ENCODE measurements at places on chromosomes 1 and 21. TPM values are rescaled to one million over a fixed set of nuclear protein-coding genes. Genes with fewer than 3 reads are reported as not detected.

GRCh38 chr1:245209658-245210435 lies 55.1 kb downstream of the KIF26B start:
- H3K27ac ChIP-seq, result no peak overlapping the region
- no peak overlapping the region for H3K4me3 ChIP-seq
- no peaks in the 10 kb centered on the region for H3K36me3 ChIP-seq
- no peak for DNase-seq
- H3K4me1 ChIP-seq, result no peaks in the 10 kb centered on the region
- no peaks in the 10 kb centered on the region for H3K27me3 ChIP-seq

- no peak overlapping the region for H3K27ac ChIP-seq
- DNase-seq, result no peak
- H3K4me3 ChIP-seq, result no peak overlapping the region
- H3K4me1 ChIP-seq, result no peaks in the 10 kb centered on the region
- no peaks in the 10 kb centered on the region for H3K27me3 ChIP-seq
Observed at GRCh38 chr1:30319765-30320580, 403.4 kb downstream of the MATN1 start.

DNA sequence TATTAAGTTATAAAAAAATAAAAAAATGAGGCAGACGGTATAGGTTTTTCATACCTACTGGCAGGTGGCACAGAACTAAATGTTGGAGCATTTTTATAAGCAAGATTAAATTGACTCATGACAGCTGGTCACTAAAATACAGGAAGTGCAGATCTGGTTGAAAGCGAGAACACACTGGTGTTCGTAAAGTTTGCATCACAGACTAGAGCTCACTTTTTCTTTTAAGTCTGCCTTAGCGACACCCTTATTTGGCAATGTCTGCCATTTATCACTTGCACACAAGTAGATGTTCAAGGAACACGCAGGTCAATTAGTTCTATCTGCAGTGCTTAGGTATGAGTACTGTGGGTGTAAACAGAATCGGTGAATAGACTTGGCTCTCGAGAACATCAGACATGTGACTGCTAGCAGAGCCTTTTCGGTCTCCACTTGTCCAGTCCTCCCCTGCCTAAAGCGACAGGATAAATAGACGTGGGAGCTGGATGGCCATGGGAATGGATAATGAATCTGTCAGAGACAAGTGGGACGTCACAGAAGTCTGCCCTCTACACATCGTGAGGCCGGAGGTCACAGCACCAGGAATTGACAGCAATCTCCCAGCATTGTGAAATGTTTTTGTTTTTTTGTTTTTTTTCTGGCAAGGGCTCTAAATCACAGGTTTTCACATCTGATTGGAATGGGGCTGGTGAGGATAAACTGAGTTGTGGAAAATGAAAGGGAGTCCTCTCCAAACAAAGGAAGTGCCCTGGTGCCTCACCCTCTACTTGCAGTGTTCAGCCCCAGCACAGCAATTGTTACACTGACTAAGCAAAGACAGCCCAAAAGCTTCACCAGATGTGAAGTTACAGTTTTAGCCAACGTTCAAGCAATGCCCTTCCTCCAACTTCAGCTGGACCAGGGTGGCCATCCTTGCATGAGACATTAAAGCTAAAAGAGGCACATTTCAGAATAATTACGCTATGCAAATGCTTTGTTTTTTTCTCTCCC lies 248.9 kb downstream of the NTNG1 start:
- no peak for DNase-seq
- H3K27me3 ChIP-seq, result no peaks in the 10 kb centered on the region
- H3K4me3 ChIP-seq, result no peak overlapping the region
- no peak overlapping the region for H3K27ac ChIP-seq

The C1orf94 gene
- total RNA-seq, result not detected

GRCh38 chr1:95140791-95141190 lies 23.6 kb downstream of the TLCD4 start:
- DNase-seq, result no peak
- no peaks in the 10 kb centered on the region for H3K4me1 ChIP-seq
- H3K27ac ChIP-seq, result no peak overlapping the region
- H3K4me3 ChIP-seq, result no peak overlapping the region
- no peaks in the 10 kb centered on the region for H3K36me3 ChIP-seq

DNA sequence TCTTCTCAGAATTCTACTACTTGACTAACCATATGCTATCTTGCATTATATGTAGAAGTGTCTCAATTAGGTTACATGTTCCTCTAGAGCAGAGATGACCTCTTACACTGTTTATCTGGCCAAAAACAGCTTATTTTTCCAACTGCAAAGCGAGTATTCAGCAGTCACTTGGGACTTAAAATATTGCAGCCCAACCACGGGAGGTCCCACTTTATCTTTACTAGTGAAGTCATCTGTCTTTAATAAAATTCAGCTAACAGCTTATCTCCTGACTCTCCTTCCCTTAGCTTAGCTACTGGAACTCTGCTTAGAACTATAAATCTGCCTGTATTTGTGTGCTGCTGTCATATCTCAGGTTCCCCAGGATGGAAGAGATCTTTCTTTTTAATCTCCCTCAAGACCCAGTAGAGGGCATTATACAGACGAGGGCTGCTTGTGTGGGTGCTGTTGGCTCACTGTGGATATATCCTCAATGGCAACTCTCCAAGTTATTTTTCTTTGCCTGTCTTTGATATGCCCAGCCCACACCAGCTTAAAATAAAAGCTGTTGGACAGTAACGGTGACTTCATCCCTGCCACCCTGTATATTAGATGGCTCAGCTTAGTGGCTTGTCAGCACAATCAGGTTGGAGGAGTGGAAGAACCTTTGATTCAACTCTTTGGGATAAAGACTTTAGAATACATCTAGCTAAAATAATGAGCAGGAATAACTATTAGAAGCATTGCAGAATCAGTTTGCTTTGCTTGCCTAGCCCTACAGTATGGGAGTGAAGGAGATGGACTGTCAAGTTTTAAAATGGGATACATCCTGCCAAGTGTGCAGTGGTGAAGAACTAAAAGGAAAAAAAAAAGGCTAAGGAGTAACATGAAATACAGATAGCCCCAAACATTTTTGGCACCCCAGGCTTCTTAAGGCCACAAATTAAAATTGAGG lies 9.6 kb downstream of the ENSA start:
- H3K36me3 ChIP-seq, result peaks cover 3% of the 10 kb centered on the region
- no peak for DNase-seq
- H3K4me1 ChIP-seq, result peaks cover 15% of the 10 kb centered on the region
- H3K4me3 ChIP-seq, result no peak overlapping the region
- peak overlapping the region; percentile 50 for H3K27ac ChIP-seq
- no peaks in the 10 kb centered on the region for H3K27me3 ChIP-seq

The AVPR1B gene
- 0.13 TPM for total RNA-seq

DNA sequence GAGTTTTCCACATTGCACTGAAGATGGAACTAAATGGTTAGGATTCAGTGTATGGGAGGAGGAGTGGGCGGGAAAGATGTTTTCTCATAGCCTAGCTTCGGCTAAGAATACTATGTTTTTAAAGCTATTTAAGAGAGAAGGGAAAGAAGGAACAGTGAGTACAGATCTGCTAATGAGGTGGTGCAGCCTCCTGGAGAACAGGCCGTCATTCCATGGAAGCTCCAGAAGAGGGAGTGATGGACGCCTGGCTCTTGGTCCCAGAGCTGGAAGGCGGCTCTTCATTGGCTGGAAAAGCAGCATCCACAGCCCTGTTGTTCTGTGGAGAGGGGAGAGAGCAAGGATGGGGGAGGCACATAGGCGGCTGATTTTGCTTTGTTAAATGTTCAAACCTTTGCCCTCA lies 6.9 kb downstream of the CAMK1G start:
- no peak overlapping the region for H3K4me3 ChIP-seq
- no peak for DNase-seq
- no peaks in the 10 kb centered on the region for H3K4me1 ChIP-seq

DNA sequence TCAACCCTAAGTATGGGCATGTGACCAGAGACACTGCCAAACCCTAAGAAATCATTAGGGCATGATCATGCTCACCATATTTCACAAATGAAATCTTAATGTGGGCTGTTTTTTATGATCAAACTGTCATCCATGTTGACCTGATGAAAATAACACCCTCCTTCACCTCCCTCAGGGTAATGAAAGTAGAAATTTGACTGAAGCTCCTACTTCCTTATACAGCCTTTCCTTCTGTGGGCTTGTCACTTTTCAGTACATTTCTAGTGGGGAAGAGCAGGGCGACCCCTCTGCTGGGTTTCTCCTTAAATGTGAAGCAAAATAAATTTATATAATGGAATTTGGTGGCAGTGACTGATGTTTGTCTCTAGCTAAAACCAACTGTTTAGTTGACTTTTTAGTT lies 25.9 kb downstream of the IVNS1ABP start:
- H3K4me3 ChIP-seq, result no peak overlapping the region
- no peaks in the 10 kb centered on the region for H3K27me3 ChIP-seq
- H3K27ac ChIP-seq, result no peak overlapping the region

The PEAR1 gene
- 3.5 TPM for total RNA-seq

The TP73 gene
- total RNA-seq, result 0.42 TPM

DNA sequence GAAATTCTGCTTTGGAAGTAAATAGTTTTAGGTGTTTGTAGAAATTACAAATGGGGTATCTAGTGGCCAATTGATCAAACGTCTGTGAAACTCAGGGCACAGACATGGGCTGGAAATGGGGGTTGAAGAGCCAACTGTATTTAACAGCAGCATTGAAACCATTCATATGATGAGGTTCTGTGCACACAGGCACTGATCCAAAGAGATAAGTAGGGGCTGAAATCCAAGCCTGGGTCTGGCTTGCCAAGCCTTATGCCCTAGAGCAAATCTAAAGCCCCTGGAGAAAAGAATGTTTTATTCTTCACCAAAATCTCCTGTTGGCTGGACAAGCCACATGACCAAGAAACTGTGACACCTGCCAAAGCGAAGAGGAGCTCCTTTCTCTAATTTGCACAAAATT lies 67.6 kb upstream of the ST6GALNAC5 start:
- H3K4me1 ChIP-seq, result no peaks in the 10 kb centered on the region
- no peaks in the 10 kb centered on the region for H3K27me3 ChIP-seq
- H3K36me3 ChIP-seq, result no peaks in the 10 kb centered on the region

- peak overlapping the region; percentile 98 for H3K27ac ChIP-seq
- peak overlapping the region; percentile 77 for H3K4me3 ChIP-seq
- no peaks in the 10 kb centered on the region for H3K27me3 ChIP-seq
- DNase-seq, result no peak
Observed at GRCh38 chr1:183636334-183636682, 725 bp upstream of the ARPC5 start.

The AMY1B gene
- not detected for total RNA-seq

GRCh38 chr1:60540141-60540540 lies 466.6 kb upstream of the C1orf87 start:
- DNase-seq, result no peak
- no peaks in the 10 kb centered on the region for H3K4me1 ChIP-seq
- no peak overlapping the region for H3K4me3 ChIP-seq
- H3K36me3 ChIP-seq, result no peaks in the 10 kb centered on the region

DNA sequence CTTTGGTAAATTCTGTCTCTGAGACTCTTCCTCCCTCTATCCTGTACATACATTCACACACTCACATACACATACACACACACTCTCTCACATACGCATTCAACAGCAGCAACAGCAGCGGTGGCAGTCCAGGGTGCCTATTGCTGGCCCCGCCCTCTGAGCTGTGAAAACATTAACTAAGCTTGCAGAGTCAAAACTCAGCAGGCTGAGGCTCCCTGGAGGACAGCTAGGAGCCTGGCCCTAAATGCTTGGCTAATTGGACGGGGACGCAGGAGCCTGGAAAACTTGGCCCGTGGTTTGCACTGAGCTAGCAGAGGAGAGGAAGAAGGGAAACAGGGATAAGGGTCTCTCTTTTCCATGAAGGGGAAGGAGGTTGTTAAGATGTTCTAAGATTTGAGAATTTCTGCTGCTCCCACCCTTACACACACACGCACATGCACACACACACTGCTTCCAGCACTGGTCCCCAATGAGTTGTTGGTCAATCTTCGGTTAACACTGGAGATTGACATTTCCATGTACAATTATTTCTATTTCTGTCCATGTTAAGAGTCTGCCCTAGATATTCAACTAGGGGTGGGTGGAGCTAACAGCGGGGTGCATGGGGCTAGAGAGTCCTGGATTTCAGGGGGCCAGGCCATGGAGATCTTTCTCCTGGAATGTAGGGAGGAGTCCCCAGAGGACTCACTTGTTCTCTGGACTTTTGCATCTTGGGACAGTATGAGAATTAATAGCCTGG lies 94.2 kb downstream of the PLXNA2 start:
- DNase-seq, result peak; percentile 80
- no peak overlapping the region for H3K4me3 ChIP-seq
- no peaks in the 10 kb centered on the region for H3K36me3 ChIP-seq
- H3K4me1 ChIP-seq, result peaks cover 12% of the 10 kb centered on the region
- peak overlapping the region; percentile 52 for H3K27ac ChIP-seq

DNA sequence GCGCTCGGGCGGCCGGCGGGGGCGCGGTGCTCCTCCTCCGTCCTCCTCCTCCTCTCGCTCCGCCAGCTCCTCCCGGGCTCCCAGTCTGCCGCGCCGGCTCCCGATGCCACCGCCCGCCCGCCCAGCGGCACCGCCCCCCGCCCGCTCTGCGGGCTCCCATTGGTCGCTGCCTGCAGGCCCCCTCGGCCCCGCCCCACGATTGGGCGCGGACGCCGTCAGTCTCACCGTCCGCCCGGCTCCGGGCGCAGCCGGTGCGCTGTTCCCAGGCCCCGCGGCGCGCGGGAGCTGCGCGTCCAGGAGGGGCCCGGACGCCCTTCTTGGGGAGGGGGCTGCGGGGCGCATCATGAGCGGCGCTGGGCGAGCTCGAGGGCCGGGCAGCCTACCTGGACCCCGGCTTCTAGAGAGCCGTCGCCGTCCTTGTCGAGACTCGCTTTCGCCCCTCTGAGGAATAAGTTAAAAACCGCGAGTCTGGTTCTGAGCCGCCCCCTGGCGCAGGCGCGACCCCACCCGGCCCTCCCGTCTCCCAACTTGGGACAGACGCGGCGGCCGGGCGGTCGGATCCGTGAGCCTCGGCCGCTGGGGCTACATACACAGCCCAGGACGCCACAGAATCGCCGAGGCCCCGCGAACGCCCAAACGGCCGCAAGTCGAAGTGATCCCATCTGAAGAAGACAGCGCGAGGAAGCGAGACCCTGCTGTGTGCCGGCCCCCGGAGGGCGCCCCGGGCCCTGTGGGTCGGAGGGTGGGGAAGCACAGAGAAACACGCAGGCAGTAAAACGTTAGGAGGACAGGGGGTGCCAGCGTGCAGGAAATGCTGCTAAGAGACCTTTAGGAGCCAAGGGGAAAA lies at the start of gene SIPA1L2:
TSS of gene SIPA1L2 (minus strand) at position 87 of the 847 bp plus-strand sequence. CDS start 114,794 bp downstream, outside the sequence.
- H3K27me3 ChIP-seq, result peaks cover under 1% of the 10 kb centered on the region
- peaks cover 5% of the 10 kb centered on the region for H3K4me1 ChIP-seq
- peak; percentile 95 for DNase-seq
- H3K4me3 ChIP-seq, result peak within 1 kb of the TSS; percentile 86

The AK5 gene
- 1.1 TPM for total RNA-seq

Data from colonic mucosa (tissue), 4 donors.